Astrocyte (in vitro differentiated cells and primary cell): ENCODE measurements at places on chromosomes 4 and X.

DNA sequence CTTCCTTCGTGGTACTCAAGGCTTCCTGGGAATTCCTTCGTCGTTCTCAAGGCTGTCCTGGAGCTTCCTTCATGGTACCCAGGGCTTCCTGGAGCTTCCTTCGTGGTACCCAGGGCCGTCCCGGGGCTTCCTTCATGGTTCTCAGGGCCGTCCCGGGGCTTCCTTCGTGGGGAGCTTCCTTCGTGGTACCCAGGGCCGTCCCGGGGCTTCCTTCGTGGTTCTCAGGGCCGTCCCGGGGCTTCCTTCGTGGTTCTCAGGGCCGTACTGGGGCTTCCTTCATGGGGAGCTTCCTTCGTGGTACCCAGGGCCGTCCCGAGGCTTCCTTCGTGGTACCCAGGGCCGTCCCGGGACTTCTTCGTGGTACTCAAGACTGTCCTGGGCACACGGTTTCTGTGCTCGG, 339.6 kb upstream of the FAT1 start:
- DNase-seq, result no peak

- DNase-seq, result no peak
Measured at GRCh38 chr4:111433441-111433840, 711.8 kb upstream of the FAM241A start.

- no peak for DNase-seq
Measured at GRCh38 chrX:40476958-40477357, 103.8 kb upstream of the ATP6AP2 start.

- no peak for DNase-seq
Measured at GRCh38 chr4:33650036-33650435, 2594.3 kb downstream of the ARAP2 start.

GRCh38 chr4:11631416-11631815, 202.7 kb upstream of the HS3ST1 start:
- no peak for DNase-seq

- DNase-seq, result no peak
Measured at GRCh38 chr4:8207314-8207713, 8.2 kb downstream of the SH3TC1 start.

GRCh38 chr4:72318421-72319170, 250.4 kb downstream of the ADAMTS3 start:
- DNase-seq, result peak; percentile 38

- no peak for DNase-seq
Measured at GRCh38 chr4:52883707-52884669, 21.9 kb downstream of the RASL11B start.

GRCh38 chr4:99857307-99857706, 36.9 kb downstream of the LAMTOR3 start:
- DNase-seq, result no peak

DNA sequence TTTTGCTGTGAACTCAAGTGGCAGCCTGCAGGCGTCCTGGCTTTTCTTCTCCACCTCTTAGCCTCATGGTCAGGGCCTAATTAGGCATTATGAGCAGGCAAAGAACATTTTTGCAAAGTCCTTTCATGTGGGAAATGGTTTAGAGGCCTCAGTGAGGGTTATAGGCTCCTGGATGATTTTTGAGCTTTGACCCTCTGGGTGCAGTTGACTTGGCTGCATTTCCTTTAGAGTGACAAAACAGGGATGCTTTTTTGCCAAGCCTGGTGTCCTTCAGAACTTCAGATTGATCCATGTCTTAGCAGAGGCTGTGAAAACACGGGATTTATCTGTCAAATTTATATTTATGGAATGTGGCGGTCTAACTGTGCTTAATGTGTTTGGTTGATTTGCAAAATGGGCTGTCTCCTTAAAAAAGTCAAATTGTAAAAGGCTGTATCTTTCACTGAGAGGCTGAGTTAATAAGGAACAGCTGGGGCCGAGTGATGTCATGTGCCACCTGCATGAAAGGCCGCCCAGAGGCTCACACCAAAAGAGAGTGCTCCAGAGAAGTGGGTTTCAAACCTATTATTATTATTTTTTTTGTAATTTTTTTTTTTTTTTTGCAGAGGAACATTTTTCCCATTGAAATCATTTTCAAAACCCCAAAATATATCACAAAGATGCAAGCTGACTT, 192.2 kb upstream of the ARX start:
- no peak for DNase-seq

DNA sequence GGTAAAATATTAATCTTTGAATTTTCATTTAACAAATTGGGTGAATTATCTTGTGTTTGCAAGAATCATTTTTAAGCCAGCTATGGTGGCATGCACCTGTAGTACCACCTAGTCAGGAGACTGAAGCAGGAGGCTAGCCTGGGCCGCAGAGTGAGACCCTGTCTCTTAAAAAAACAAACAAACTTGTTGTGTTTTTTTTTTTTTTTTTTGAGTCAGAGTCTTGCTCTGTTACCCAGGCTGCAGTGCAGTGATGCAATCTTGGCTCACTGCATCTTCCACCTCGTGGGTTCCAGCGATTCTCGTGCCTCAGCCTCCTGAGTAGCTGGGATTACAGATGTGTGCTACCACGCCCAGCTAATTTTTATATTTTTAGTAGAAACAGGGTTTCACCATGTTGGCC, 2.2 kb downstream of the TXLNG start:
- DNase-seq, result no peak

DNA sequence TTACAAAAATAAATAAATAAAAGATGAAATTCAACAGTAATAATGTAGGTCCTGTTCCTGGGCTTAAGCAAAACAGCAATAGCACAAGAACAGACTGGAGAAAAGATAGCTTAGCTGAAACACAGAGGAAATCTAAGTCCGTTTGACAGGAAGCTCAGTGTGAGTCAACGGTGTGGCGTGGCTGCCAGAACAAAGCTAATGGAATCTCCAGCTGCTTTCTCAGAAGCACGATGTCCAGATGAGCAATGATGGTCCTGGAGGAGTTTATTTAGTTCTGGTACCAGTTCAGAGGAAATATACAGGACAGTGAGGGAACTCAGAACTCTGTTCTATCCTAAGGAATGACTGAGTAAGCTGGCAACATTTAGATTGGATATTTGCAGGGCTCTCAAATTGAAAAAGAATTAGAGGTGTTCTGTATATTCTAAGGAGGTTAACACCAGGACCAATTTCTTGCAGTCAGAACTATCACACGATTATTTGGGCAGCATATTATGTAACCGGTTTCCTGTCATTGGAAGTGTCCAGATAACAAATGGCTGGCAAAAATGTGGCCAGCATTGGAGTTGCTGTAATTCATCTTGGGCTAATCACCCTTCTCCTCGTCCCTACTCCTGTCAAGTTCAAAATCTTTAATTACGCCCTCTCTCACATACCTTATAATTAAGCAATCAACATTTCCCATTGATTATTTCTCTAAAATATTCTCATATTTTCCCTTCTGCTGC, 12.7 kb downstream of the GAB3 start:
- DNase-seq, result peak; percentile 85

DNA sequence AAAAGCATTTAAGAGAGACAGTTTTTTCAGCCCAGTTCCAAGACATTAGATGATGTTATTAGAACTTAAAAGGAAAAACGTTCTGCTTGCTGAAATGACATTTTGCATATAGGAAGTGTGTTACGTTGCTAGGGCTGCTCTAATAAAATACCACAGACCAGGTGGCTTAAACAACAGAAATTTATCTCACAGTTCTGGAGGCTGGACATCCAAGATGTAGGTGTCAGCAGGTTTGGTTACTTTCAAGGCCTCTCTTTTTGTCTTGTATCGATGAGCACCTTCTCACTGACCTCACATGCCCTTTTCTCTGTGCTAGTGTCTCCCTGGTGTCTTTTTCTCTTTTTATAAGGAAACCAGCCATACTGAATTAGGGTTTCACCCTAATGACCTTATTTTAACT, 204.7 kb downstream of the PACRGL start:
- DNase-seq, result no peak

GRCh38 chr4:168433571-168433970, 46.7 kb downstream of the DDX60L start:
- no peak for DNase-seq

DNA sequence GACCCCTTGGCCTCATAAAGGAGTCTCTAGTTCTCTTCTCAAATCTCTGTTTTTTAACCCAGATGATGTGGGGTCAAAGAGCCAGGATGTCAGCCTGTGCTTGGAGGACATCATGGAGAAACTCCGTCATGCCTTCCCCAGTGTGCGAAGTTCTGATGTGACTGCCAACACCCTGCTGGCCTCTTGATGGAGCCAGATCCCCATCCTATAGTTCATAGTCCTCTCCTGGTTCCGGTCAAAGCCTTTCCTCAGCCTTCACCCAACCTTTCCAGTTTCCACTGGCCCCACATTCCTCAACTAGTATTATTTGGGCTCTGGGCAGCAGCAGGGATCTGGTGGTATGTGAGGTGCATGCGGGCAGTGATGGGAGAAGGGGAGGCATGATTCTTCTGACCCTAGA, 30.7 kb downstream of the TAF7L start:
- DNase-seq, result no peak

DNA sequence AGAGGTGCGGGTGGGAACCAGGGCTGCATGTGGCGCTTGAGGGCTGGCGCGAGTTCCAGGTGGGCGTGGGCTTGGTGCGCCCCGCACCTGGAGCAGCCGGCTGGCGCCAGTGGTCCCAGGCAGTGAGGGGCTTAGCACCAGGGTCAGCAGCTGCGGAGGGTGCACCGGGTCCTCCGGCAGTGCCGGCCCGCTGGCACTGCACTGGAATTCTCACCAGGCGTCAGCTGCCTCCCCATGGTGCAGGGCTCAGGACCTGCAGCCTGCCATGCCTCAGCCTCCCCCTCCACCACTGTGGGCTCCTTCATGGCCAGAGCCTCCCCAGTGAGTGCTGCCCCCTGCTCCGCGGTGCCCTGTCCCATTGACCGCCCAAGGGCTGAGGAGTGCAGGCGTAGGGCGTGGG, 174.0 kb downstream of the ADAM29 start:
- DNase-seq, result no peak
